ENCODE measurements at places on chromosomes 1 and 21.

DNA sequence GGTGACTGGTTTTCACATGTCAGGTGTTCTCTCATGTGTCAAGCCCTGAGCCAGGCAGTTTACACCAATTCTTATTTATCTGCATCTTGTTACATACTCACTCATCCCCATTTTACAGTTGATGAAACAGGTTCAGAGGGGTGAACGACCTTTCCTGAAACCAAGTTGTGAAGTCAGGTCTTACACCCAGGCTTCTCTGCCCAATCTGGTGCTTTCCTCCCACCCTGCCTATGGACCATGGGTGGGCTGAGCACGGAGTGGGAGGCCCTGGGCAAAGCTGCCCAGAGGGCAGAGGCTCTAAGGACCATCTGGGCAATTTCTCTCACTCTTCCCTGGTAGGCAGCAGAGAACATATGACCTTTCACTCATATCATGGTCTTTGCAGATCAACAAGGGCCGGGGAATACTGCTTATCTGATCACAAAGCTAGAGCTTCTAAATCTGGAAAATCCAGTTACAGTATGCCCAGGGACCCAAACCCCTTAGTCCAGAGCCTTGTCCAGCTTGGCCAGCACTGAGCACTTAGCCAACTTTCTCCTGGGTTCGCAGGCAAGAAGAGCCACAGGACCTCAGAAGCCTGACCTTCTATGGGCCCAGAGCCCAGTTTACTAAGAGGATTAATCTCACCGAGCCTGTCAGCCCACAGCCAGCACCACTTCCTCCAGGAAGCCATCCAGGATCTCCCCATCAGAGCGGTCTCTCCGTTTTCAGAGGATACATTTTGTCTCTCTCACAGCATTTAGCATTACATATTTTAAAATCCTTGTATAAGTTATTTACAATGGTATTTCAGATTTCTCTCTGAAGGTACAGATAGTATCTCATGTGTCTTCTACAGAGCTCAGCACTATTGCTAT is 16.0 kb upstream of the TTC39A start:
- DNase-seq: no peak

DNA sequence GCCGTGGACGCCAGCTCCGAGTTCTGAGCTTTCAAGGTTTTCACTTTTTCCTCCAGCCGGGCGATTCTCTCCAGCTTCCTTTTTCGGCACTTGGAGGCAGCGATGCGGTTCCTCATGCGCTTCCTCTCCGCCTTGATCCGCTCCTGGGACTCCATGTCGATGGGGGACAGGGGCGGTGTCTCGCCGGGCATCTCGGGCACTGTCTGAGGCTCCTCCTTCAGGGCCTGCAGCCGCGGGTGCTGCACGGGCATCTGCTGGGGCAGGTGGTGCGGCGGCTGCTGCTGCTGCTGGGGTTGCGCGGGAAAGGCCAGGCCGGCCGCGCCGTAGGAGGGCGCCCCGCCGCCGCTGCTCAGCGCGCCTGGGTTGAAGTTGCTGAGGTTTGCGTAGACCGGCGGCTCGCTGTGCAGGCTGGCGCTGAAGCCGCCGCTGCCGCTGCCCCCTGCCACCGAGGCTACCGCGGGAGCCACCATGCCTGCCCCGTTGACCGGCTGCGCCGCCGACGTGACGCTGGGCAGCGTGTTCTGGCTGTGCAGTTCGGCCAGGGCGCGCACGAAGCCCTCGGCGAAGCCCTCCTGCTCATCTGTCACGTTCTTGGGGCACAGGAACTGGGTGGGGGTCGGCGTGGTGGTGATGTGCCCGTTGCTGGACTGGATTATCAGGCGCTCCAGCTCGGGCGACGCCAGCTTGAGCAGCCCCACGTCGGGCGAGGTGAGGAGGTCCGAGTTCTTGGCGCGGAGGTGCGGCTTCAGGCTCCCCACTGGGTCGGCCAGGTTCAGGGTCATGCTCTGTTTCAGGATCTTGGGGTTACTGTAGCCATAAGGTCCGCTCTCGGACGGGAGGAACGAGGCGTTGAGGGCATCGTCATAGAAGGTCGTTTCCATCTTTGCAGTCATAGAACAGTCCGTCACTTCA is 1.4 kb downstream of the JUN start:
- no peak for DNase-seq

GRCh38 chr1:159924025-159924790 is 1.1 kb downstream of the TAGLN2 start:
- DNase-seq: peak; percentile 90

DNA sequence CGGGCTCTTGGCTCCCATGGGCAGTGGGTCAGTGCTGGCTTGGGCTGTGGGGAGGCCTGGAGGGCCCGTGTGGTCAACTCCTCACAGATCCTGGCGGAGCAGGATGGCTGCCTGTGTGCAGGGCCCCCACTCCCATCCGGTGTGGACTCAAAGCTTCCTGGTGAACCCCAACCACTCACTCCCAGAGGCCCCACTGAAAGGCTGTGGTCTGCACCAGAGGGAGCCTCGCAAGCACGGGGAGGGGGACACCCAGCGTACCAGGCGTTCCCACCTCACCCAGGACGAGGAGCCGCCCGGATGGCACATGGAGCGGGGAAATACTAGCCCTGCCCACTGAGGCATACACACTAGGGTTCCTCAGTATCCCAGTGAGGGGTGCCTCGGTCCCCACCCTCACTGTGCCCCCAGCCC is 75.4 kb upstream of the ACTRT2 start:
- DNase-seq: no peak

DNA sequence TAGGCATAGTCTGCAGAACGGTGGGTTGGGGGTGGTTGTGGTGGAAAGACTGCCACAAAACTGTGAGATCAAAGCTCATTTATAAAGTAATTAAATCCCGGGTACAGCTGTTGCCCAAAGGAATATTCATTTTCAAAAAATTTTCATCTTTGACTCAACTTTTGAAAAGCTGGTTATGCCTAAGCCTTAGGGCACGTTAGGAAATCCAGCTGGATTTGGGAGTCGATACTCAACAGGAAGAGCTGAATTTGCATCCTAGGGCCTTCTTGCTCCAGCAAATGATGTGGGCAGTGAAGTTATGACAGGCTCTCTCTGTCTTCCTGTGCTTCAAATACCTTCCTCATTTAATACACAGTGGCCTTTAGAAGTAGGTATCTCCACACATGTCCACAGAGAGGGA is 31.7 kb downstream of the ZP4 start:
- DNase-seq: no peak

- no peak for DNase-seq
Measured at GRCh38 chr1:186301448-186301847, 73.6 kb downstream of the TPR start.

DNA sequence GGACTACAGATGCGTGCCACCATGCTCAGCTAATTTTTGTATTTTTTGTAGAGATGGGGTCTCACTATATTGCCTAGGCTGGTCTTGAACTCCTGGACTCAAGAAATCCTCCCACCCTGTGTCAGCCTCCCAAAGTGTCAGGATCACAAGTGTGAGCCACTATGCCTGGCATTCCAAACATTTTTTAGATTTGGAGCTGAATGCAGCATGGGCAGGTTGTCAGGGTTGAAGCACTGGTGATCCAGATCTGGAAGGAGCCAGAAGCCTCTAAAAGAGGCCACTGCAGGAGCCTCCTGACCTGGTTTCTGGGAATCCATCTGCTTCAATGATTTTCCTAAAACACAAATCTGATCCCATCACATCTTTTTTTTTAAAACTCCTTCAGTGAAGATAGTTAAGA is 1.8 kb upstream of the CTPS1 start:
- no peak for DNase-seq

- no peak for DNase-seq
Measured at GRCh38 chr1:21638531-21639341, 30.4 kb downstream of the RAP1GAP start.

GRCh38 chr1:20981915-20982314 is 194.8 kb downstream of the EIF4G3 start:
- DNase-seq: peak; percentile 10

- peak; percentile 74 for DNase-seq
Measured at GRCh38 chr21:39633770-39634181, 21.0 kb downstream of the B3GALT5 start.

GRCh38 chr1:161940866-161941591 is 82.6 kb downstream of the OLFML2B start:
- no peak for DNase-seq

GRCh38 chr1:155195201-155196102 is 12.2 kb downstream of the THBS3 start:
- DNase-seq: no peak

DNA sequence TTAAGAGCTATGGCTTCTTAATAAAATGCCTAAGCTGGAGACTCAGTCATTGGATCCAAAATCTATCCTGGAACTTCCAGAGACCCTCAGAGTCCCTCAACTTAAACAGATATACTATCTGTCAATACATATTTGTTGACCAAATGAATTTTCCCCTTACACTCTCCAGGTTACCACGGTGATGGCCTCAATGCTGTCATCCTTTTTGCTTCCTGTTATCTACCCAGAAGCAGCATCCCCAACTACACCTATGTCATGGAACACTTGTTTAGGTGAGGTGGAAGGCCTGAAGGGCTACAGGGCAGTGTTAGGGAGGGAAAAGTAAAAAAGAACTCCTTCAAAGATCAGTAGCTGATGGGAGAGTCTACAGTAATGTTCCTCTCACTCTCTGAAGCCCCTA is 4.4 kb upstream of the C1orf56 start:
- DNase-seq: no peak

DNA sequence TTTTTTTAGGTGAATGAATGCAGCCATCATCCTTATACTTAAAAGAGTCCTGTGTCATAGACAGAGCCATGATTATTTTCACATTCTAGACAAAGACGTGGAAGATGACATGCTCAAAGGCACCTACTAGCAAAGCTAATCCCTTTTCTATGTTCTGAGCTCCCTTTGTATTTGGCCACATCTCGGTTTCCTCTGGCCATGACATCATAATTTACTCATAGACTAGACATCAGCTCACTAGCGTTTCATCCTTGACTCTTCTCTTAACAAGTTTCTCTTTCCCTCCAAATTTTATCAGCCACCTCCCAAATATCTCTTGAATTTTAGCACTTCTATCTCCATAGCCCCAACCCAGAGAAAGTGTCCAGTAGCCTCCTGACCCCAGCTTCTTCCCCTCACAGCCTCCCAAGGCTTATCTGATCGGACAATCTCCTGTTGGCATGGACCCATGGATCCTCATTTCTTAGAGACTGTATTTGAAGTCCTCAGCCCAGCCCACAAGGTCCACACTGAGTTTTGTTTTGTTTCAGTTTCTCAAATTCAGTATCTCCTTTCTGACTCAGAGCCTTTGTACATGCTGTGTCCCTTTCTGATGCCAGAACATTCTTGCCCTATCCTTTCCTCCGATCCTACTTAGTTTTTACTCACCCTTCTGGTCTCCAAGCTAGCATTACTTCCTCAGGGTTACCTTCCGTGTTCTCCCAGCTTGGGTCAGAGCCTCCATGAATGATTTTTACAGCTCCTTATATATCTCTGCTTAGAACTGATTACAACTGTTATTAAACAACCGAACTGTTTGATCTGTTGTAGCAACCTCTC is 33.0 kb upstream of the EPS8L3 start:
- DNase-seq: peak; percentile 44

DNA sequence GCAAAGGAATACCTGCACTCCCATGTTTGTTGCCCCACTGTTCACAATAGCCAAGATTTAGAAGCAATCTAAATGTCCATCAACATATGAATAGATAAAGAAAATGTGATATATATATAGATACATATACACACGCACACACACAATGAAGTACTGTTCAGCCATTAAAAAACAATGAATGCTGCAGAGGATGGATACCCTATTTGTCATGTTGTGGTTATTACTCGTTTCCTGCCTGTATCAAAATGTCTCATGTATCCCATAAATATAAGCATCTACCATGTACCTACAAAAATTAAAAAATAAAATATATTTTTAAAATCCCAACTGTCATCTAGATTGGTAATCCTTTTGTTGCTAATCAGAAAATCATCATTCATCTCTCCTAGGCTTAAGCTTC is 634.8 kb upstream of the ADGRL2 start:
- DNase-seq: no peak

DNA sequence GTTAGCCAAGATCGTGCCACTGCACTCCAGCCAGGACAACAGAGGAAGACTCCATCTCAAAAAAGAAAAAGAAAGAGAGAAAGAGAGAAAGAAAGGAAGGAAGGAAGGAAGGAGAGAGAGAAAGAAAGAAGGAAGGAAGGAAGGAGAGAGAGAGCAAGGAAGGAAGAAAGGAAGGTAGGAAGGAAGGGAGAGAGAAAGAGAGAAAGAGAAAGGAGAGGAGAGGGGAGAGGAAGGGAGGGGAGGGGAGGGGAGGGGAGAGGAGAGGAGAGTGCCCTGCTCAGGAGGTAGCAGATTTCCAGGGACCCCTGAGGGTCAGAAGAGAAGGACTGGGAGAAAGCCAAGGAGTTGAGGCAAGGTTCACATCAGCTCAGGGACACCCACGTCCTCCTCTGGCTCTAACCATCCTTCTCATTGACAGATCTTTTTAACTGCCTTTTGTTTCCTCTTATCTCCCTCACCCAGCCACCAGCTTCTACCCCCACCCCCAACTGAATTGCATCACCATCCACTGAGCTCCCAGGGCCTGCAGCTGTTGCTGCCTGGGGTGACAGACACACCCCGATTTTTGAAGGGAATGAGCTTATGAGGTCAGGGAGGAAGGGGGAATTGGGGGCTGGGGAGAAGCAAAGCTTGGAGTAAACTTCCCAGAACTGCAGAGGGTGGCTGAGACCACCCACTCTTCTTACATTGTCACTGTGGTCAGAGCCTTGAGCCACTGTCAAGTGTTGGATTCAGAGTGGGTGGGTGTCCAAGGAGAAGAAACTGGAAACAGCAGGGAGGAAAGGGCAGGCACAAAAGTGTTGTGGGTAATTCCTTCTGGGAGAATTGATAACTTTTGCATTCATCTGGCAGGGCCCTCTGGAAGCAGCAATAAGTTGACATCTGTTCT is 91.6 kb downstream of the GLUL start:
- no peak for DNase-seq

GRCh38 chr1:223230161-223230881 is 87.3 kb upstream of the TLR5 start:
- peak; percentile 67 for DNase-seq

- no peak for DNase-seq
Measured at GRCh38 chr1:207883660-207884250, 27.2 kb downstream of the CD34 start.

DNA sequence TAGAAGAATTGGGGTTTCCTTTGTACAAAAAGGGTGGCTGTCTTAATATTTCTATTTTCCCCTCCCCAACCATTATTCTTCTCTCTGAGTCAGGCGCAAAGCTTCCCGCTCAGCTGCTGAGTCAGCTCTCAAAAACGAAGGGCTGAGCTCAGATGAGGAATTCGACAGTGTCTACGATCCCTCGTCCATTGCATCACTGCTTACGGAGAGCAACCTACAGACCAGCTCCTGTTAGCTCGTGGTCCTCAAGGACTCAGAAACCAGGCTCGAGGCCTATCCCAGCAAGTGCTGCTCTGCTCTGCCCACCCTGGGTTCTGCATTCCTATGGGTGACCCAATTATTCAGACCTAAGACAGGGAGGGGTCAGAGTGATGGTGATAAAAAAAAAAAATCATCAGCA is 3.0 kb upstream of the TUFT1 start:
- peak; percentile 97 for DNase-seq

- DNase-seq: no peak
Measured at GRCh38 chr1:53559854-53560580, 100.8 kb downstream of the DMRTB1 start.

DNA sequence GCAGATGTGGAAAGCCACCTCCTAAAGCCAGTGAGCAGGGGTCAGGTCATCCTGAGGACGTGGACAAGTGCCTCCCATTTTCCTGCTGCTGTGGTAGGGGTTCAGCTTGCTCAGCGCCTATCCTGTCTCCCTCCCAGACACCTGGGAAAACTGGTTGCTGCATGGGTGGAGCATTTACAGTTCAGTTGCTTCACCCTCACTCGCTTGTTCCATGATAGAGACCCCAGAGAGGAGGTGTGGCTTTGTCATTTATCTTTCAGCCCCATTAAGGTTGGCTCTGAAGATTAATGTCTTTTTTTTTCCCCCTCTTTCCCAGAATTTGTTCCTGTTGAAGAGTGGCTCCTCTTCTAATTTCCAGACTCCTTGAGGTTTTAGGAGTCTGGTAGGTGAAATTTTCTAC is 9.2 kb downstream of the VANGL1 start:
- no peak for DNase-seq
